ENCODE measurements at places on chromosomes 6 and 20.

- DNase-seq: no peak
These were observed 2.7 kb downstream of the DEFB112 start for GRCh38 chr6:50047026-50047425.

GRCh38 chr6:41713650-41714291 is 21.6 kb downstream of the TFEB start:
- DNase-seq: peak; percentile 52

DNA sequence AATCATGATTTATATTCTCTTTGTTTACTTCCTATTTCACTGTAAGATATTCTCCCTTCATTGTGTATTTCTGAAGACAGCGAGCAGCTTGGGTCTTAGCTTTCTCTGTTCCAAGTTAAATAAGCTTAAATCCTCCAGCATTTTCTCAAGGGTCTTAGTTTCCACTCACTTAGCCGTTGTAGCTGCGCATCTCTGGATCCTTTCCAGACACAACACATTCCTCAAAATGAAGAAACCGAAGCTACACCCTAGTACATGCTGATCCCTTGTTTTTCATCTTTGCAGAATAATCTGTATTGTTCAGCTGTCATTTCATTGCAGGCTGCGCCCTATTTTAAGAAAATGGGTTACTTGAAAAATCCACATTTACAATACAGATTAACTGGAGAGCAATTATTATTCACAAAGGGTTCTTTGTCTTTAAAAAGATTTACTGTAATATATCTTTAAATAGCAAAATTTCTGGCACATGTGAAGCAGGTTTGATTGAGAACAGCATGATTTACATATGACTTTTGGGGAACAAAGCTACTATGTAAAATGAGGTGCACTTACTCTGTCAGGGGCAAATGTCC is 375.8 kb downstream of the QKI start:
- no peak for DNase-seq

- peak; percentile 9 for DNase-seq
These were observed 40.8 kb upstream of the TMEM244 start for GRCh38 chr6:129901910-129902309.

DNA sequence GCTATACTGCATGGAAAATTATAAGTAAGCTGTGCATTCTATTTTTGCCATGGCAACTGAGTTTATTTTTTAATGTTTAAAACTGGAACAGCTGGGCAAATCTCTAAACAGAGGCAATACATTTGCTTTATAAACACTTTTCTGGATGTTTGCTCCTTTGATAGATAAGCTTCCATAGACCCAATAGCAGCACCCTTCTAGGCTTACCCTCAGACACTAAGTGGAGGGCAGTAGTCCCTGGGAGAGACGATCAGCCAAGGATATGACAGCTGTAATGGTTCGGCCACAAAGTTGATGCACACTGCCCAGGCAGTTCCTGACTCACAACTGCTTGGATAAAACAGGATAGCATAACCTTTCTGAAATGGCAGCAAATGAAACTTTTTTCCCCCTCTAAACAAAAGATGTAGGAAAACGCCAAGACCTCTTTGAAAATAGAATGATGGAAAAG is 8.5 kb upstream of the MRPS10 start:
- DNase-seq: peak; percentile 84

GRCh38 chr6:107185391-107185970 is 70.2 kb upstream of the BEND3 start:
- DNase-seq: peak; percentile 12

DNA sequence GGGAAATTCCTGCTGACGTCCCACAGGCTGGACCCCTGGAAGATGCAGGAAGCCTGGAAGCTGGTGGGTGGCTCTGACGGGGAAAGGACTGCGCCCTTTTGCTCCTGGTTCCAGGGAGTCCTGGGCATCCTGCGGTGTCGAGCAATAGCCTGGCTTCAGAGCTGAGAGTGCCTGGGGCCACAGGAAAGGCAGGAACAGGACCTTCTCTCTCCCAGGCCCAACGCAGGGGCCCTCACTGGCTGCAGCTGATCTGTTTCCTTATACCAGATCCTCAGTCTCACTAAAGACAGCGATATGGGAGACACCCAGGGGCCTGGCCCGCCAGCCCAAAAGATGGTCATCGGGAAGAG is 1.4 kb downstream of the B3GALT4 start:
- DNase-seq: peak; percentile 40

GRCh38 chr6:36247693-36248092 is 22.2 kb upstream of the PNPLA1 start:
- DNase-seq: peak; percentile 80

GRCh38 chr20:23519556-23519955 is 28.6 kb downstream of the CST8 start:
- no peak for DNase-seq

DNA sequence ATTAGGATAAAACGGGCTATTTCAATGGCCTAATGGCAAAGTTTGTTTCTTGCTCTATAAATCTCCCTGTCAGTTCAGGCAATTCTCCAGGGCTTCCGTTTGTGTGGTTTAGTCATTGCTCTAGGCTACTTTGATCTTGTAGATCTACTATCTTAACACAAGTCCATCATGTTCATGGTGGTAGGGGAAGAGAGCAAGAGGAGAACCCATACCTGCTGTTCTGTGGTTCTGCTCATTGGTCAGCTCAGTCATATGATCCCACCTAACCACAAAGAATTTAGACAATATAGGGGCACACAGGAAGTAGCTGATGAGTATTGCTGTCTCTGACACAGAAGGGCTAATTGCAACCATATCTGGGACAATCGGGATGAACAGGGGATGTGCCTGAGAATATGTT is 4.9 kb upstream of the DEK start:
- peak; percentile 59 for DNase-seq

DNA sequence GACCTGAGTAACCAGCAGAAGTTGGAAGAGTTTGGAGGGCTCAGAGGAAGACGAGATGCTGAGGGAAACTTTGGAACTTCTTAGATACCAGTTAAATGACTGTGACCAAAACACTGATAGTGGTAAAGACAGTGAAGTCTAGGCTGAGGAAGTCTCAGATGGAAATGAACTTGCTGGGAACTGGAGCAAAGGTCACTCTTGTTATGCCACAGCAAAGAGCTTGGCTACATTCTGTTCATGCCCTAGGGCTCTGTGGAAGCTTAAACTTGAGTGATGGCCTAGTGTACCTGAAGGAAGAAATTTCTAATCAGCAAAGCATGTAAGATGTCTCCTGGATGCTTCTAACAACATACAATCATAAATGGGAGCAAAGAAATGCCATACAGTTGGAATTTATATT is 24.7 kb downstream of the WDR27 start:
- DNase-seq: no peak

DNA sequence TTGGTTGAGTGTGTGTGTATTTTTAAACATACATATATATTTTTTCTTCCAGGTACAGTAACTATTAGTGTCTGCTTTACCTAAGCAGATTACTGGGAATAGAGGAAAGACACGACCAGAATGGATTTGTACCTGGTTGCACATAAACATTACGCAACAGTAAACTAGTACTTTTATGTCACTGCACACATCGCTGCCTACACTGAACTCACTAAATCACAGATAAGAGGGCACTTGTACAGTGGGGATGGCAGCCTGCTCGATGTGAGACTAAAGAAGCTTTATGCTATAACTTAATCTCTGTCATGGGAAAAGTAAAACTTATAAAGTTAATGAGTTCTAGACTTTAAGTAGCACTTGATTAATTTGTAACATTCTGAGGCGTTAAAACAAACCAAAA is 89.5 kb upstream of the SIM1 start:
- no peak for DNase-seq

- no peak for DNase-seq
These were observed 353.4 kb downstream of the PTPRT start for GRCh38 chr20:42836339-42836738.

DNA sequence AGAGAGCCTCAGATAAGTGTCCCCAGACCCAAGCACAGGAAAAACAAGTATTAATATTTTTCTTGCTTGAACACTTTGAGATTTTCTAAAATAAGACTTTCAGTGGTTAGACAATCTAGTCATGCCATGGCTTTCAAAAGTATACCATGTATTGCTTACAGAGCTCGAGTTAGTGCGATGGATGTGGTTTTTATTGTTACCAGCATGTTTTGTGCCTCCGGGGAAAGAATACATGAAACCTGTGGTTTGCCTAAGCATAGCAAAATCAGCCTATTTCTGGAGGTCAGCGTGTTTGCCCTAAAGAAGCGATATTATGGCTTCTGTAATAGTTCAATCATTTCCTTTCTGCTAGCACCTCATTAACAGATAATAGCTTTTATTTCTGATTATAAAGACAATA is 21.6 kb downstream of the RIN2 start:
- DNase-seq: no peak

DNA sequence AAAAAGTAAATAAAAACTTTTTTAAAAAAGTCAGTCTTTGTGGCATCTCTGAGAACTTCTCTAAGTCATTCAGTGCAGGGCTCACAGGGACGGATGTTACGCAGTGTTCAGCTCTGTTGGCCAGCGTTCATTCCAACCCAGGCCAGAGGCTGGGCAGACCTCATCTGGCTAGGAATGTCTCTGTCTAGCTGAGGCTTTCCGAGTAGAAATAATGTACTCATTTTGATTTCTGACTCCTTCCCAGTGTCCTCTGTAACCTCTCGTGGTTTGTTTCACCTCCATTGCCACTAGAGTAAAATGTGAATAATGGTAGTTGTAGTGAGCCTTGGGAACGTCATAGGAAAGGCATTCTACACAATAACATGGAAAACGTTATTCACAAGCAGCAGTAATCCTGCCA is 135.1 kb downstream of the TMEM242 start:
- no peak for DNase-seq

DNA sequence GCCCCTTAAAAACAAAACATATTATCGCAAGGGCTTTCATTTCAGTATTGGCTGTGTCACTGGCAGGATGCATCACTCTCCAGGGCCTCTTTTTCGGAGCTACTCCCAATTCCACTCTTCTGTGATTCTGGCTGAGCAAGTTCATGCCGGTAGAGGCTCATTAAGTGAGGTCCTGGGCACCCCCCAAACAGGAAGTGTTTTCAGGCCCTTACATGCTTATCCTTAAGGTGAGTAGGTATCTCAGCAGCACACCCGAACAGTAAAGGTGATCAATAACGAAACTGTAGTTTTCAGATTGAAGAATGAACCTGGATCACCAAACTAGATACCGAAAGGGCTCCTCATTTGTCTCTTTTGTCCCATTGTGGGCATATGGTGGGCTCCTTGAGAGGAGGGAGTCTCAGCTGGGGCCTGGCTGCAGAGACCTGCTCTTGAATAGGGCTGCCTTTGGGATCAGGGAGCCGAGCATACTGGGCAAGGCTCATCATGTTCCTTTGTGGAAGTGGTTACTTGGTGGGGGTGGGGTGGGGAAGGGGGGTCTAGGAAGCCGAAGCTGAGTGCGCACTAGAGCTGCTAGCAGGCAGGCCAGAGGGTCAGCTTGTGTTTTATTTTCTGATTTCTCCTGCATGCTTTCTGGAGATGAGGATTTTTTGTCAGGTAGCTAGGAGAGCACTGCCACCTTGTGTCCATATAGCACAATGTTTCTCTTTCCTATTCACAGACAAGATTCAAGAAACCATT is 65.2 kb downstream of the CDS2 start:
- peak; percentile 81 for DNase-seq

GRCh38 chr6:1659816-1660215 is 50.1 kb downstream of the FOXC1 start:
- no peak for DNase-seq

- DNase-seq: no peak
These were observed 224.6 kb upstream of the FOXQ1 start for GRCh38 chr6:1087154-1087843.

- DNase-seq: peak; percentile 8
These were observed 82.4 kb downstream of the PPP1R3G start for GRCh38 chr6:5167501-5167900.

DNA sequence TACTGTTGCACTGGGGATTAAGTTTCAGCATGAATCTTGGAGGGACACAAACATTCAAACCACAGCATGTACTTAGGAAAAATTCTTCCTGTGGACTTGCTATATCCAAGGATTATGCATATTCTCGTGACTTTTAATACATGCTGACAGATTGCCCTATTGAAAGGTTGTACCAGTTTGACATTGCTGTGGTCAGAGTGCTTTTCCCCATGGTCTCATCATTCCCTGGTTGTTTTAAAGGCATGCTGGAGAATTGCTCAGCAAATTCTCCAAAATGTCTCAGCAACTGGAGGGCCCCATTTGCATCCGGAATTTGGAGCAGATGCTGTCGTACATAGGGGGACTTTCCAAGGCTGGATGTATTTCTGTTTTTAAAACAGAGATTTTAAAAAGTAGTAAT is 7.4 kb downstream of the HECA start:
- DNase-seq: no peak

DNA sequence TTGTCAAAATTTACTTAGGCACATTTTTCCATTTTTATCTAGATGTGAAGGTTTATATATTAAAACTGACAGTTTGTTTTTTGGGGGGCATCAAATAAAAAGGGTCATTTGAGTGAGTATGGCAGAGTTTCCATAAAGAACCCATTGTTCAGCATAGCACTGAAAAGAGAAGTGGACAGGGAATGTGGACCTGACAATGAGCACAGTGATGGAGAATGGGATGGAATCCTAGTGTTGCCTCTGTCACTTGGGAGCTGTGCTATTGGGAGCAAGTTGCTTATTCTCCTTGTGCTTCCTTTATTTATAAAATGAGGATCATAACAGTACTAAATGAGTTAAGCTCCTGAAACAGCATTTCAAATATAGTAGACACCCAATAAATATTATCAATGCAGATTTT is 130.7 kb upstream of the SIM1 start:
- DNase-seq: no peak

DNA sequence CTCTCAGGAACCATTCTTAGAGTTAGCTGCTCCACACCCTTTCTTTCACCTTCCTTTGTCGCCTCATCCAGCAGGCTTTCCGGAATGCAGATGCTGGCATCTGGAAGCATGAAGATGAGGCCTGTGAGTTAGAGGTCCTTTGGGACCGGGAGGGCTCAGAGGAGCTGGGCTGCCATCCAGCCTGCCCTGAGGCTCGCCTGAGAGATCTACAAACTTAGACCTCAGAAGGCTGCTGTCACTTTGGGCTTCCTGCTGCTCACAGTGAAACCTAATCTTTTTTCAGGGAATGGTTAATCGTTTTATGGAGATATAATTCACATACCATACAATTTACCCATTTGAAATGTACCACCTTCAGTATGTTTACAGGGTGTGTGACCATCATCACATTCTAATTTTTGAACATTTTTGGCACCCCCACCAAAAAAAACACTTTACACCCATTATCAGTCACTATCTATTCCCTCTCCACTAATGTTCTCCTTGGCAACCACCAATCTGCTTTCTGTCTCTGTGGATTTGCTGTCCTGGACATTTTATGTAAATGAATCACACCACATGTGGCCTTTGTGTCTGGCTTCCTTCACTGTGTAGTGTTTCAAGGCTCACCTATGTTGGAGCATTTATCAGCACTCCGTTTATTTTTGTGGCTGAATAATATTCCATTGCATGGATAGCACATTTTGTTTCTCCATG is 20.0 kb upstream of the MPC1 start:
- peak; percentile 89 for DNase-seq

DNA sequence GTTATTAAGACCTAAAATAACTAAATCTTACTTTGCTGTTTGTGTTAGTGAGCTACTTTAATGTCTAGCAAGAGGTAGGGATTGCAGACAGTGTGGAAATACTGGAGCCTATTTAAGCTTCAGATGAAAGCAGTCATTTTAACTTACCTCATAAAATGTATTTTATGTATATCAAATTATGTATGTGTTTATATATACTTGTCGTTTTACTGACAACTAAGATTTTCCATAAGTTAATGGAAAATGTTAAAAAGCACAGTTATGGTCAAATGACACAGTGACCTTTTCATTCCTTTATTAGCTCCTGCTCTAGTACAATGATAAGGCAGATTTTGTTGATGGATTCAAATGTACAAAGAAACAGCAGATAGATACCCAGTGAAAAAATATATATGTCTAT is 34.6 kb downstream of the QKI start:
- peak; percentile 20 for DNase-seq

GRCh38 chr20:49792006-49792405 is 20.6 kb upstream of the SLC9A8 start:
- DNase-seq: peak; percentile 31
